ENCODE measurements at places on chromosomes 5 and 9.

DNA sequence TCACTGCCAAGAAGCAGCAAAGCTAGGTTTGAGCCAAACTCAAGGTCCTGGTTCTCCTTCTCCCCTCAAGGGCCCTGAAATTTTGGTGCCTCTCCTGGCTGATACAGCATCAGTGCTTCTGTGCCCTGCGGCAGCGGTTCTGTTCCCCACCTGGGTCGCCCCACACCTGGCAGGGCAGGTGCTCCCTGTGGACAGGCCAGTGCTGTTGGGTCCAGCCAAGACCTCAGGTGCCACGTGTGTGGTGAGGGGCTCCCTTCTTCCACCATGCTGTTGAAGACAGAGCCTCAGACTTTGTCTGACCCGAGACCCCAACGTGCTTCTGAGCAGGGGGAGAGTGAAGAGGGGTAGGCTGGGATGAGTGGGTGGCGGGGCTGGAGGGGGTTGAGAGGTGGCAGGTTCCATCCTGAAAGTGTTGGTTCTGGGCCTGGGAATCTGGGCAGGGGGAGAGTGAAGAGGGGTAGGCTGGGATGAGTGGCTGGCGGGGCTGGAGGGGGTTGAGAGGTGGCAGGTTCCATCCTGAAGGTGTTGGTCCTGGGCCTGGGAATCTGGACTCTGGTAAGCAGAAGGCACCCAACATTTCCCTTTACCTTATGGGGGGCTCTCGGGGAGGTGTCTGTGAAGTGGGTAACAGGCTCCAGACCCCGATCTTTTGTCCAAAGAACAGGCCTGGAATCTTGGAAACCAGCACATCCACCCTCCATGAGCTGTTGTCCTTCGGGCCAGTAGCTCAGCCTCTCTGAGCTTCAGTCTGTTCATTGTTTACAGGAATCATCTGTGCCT is 2.3 kb downstream of the PLEKHG4B start:
- no peak for DNase-seq

DNA sequence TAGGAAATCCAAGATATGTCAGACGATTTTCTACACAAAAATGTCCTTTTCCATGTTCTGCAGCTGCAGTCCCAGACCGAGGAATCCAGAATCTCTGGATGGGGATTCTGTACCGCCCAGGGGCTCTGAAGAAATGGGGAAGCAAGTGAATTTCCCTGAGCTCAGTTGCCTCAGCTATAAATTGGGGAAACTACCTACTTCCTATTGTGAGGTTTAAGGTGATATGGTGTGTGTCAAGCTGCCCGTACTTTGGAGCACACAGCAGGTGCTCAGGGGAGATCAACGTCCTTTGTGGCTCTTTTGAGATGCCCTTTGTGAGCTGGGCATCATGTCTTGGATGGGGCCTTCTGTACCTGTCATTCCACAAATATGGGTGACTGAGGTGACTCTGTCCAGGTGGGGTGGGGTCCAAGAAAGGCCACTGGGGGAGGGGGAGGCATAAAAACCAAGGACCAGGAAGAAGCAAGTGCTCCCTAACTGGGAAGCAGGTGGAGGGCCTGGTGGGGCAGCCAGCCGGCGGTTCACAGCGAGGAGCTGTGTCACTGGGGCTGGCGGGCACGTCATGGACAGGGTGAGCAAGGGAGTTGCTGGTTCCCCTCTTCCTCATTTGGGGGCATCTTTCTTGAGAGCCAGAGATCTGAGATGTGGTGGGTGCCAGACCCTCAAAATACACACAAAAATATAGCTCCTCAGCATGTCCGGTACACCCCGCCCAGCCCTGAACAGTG is 116.0 kb downstream of the CRB2 start:
- no peak for DNase-seq

DNA sequence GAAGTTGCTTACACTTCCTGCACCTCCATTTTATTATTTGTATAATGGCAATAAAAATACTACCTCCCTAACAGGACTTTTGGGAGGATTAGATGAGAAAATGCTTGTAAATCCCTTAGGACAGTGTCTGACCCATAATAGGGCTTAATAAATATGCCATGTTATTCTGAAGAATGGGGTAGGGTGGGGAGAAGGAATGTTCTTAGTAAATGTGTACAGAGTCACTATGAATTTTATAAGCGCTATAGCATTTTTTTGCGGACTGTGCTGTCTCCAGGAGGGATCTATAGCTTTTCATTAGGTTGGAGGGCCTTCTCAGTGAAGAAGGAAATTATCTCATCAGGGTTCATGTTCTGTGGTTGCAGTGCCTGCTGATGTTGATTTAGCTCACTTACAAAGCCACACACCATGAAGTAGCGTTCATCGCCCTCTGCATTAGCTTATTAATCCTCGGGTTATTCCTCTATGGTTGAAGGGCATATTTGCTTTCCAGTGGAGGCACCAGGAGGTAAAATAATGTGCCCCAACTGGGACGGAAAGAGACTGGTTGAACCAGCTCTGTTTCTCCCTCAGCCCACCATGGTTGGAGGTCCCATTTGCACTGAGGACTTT is 497.1 kb downstream of the ARHGEF28 start:
- peak; percentile 44 for DNase-seq

DNA sequence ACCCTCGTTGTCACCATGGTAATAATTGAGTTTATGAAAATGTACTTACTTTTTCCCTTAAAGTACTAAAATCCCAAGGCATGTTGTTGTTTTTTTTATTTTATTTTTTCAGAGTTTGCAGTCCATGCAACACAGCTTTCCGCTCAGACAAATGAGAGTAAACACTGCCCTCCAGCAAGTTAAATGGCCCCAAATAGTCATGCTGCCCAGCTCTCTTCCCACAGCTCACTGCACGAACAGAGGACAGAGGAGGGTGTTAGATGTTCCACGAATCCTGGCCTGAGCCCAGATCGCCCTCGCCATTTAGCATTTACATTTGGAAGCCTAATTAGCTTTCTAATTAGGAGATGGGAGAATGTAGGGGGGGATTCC is 1.9 kb downstream of the NIM1K start:
- peak; percentile 15 for DNase-seq

GRCh38 chr9:75086541-75087288 is 1.2 kb downstream of the NMRK1 start:
- no peak for DNase-seq

- DNase-seq: no peak
These were observed 7.7 kb downstream of the NR3C1 start for GRCh38 chr5:143395638-143396352.

GRCh38 chr9:94808926-94809700 is 82.6 kb downstream of the AOPEP start:
- no peak for DNase-seq

DNA sequence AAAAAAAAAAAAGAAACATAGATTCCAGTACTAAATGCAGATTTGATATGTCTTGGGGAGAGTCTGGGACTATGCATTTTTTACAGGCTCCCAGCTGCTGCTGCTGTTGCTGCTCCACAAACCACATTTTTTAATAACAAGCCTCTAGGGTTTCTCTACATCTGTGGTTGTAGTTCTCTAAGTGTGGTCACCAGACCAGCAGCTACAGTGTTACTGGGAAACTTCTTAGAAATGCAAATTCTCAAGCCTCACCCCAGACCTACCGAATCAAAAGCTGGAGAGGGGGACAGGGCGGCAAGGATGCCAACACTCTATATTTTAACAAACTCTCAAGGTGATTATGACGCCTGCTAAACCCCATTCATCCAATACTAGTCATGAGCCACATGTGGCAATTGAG is 293.4 kb upstream of the PTGER4 start:
- no peak for DNase-seq

GRCh38 chr9:79623799-79624721 is 52.3 kb downstream of the TLE4 start:
- DNase-seq: peak; percentile 19

DNA sequence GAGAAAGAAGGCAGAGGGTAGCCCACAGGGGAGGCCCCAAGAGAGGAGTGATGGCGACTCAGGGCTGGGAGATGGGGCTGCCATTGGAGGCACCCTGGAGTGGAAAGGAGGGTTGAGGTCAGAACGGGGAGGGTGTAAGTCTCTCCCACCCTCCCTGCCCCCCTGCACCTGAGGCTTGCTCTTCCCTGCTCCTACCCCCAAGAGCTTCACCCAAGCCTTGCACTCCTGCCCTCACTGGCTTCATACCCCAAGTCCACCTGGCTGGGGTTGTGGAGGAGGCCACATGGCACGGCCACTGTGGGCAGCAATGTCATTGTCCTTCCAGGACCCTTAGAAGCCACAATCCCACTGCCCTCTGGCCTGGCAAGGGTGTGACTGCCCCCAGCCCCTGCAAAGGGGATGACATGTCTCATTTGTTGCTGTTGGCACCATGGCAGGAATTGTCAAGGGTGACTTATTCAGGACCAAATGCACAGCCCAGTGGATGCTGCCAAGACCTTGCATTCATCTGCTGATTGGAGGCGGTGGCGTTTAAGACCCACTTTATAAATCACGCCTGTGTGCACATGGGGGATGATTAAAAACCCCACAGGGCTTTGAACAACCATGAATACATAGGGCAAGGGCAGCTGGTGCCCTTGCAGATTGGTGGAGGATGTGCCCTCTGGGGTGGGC is 47.6 kb upstream of the RNU6ATAC start:
- no peak for DNase-seq

DNA sequence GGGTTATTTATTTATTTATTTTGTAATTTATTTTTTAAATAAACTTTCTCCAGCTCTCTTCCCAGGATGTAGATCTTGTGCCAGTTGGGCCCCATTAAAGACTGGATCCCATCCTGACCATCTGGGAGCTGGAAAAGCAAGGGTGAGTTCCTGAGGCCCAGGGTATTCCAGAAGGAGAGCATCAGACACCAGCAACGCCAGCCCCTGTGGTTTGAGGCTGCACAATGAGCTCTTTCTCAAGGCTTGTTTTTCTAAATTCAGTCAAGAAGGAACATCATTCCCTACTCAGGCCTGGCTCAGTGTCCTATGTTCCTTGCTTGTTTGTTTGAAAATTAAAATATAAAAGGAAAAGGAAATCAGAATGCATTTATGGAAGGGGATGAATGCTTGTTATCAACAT is 313.3 kb downstream of the EBF1 start:
- DNase-seq: no peak

GRCh38 chr5:105639511-105639910 is 2031.2 kb downstream of the EFNA5 start:
- DNase-seq: no peak

GRCh38 chr5:717143-717542 is 24.0 kb upstream of the TPPP start:
- no peak for DNase-seq

GRCh38 chr9:137458194-137459151 is 661 bp downstream of the NSMF start:
- DNase-seq: peak; percentile 27

GRCh38 chr9:97468658-97469448 is 32.6 kb upstream of the TMOD1 start:
- DNase-seq: peak; percentile 71

GRCh38 chr9:120677965-120678364 is 36.3 kb downstream of the MEGF9 start:
- DNase-seq: no peak

DNA sequence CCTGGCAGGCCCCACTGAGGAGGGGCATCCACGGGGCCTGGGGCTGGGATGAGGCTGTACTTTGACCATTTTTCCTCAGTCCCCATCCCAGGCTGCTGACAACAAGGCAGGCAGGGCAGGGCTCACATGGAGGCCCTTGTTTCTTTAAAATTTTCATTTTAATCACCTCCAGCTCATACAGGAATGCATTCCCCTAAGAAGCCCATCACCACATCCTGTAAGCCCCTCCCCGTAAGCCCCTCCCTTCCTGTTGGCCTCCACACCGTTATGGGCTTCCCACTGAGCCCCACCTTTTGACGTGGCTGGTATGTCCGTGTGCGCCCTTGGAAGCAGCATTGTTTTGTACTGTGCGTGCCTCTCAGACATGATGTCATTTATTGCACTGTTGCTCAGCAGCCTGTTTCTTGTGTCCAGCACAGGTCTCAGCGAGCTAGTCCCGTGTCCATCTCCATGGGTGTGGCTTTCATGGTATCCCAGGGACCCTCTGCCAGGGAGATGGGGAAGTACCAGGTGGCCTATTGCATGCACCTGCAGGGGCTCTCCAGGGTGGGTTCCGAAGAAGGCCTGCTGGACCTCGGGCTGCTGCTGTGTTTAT is 22.4 kb downstream of the PHF2 start:
- no peak for DNase-seq

- DNase-seq: no peak
These were observed 190.7 kb upstream of the SLC27A6 start for GRCh38 chr5:128774605-128775004.

- DNase-seq: no peak
These were observed 983.0 kb upstream of the PTPRD start for GRCh38 chr9:11595756-11596155.

- DNase-seq: no peak
These were observed 67.6 kb downstream of the SMARCA2 start for GRCh38 chr9:2082772-2083171.

DNA sequence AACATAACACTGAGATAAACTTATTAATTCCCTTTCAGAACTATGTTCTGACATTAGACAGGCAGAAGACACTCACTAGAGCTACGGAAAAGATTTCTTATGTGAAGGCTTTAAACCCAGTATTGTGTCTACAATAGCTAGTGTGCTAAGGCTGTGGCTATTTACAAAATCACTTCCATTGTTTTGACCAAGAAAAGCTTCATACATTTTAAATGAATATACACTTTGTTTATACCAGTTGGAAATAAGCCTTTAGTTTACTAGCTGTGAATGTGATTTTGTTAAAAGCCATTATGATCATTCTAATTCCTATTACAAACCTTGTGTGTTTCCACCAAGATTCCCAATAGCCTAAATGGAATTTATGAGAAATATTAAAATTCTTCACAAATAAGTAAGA is 83.0 kb downstream of the AGTPBP1 start:
- no peak for DNase-seq

DNA sequence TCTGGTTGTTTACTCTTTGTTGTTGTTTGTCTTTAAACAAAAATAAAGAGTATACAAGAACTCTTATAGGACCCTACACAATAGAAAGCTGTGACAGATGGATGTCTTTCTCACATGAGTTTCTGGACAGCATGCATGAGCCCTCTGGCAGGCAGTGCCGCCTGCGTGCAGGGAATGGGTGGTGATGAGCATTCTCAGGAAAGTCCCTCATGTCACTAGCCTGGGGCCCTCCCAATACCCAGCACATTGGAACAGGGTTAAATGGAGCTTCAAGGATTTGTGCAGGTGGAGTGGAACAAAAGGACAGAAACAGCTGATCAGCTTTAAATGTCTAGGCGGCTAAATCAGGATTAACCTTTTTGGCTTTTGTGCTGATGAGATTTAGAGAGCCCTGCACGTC is 181.0 kb upstream of the CD180 start:
- DNase-seq: peak; percentile 11

GRCh38 chr5:58505971-58506640 is 14.9 kb downstream of the GAPT start:
- DNase-seq: no peak

GRCh38 chr9:124602204-124602603 is 95.0 kb upstream of the NR5A1 start:
- DNase-seq: no peak

- no peak for DNase-seq
These were observed 6.3 kb downstream of the MYO10 start for GRCh38 chr5:16929831-16930230.

GRCh38 chr9:134679616-134680392 is 38.2 kb downstream of the COL5A1 start:
- DNase-seq: no peak

All from NCI-H1092 treated with DMSO at 0.1 percent for 48 hours (cell line).